GM18507 (cell line): ENCODE measurements at places on chromosomes 3 and 15.

DNA sequence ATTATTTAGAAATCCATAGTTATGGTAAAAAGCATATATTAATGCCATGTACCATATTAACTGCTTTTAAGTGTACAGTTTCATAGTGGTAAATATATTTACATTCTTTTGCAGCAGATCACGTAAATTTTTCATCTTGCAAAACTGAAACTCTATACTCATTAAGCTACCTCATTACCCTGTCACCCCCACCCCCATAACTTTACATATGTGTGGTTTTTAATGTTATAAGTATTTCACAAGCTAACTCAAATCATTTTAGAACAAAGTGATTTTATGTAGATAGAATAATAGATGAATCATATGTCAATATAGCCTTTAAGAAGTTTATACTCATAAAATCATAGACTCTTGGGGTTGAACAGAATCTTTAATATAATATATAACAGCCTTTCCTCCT lies 7.1 kb upstream of the TP63 start:
- no peak for DNase-seq

DNA sequence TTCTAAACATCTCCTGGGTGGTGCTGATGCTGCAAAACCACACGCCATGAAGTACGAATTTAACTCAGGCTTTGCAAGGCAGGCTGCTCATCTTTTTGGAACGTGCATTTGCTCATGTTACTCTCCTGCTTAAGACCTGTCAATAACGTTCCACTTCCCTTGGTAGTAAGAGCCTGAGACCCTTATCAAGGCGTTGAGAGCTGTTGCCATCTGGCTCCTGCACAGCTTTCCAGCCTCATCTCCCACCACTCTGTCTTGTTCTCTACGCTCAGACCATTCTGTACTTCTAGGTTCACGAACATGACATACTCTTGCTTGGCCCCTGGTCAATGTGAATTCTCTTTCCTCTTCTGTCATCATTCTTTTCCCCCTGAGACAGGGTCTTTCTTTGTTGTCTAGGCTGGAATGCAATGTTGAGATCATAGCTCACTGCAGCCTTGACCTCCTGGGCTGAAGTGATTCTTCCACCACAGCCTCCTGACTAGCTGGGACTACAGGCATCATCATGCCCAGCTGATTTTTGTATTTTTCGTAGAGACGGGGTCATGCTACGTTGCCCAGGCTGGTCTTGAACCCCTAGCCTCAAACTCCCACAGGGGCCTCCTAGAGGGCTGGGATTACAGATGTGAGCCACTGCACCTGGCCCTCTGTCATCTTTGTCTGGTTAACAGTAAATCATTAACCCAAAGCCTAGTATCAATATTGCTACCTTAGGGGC lies 202.8 kb downstream of the CADPS start:
- DNase-seq: no peak

DNA sequence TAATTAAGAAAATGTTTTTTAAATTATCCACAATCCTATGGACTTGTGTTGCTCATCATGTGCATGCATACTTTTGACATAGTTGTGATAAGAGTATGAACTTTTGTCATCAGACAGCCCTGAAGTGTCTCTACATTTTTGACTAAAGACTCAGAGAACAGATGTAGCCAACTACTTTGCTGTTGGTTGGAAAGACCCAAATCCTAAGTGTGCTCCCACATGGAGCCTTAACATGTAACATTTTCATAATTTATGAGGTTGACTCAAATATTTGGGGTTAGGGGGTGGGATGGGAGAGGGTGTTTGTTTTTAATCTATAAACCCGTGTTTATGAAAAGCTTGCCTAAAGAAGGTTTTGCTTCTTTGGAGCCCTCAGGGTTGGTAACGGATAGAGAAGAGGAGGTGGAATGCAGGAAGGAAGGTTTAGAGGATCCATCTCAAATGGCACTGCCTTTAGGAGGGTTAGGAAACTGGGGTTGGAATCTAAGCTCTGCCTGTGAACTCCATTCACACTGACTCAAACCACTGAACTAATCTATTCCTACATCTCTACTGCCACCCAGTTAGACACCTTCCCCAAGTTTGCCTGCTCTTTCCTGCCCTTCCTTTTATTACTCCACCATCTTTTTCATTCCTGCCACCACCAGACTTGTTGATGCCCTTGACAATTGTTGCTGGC lies 3.7 kb downstream of the BOC start:
- DNase-seq: no peak

GRCh38 chr3:70840106-70840870 lies 527.9 kb upstream of the MDFIC2 start:
- DNase-seq: no peak

- DNase-seq: no peak
Measured at GRCh38 chr15:61907753-61908086, 152.5 kb downstream of the VPS13C start.

GRCh38 chr3:68072062-68072461 lies 417.6 kb upstream of the SUCLG2 start:
- DNase-seq: no peak

DNA sequence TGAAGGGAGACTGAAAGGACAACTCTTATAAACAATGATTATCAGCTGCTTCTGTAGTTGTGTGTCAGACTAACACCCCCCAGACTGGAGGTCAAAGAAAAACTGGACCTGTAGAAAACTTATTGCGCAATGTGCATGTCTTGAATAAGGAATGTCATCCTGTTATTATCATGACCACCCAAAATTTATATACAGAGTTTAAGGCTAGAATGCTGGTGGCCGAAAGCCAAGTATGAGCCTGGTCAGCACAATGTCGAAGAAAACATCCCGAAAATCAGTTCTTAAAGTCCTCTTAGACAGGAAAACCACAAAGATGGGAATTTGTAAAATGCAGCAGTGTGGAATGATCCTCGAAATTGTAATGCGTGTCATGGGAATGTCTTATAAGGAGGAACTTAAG lies 29.3 kb downstream of the RFTN1 start:
- DNase-seq: no peak

- no peak for DNase-seq
Measured at GRCh38 chr15:65873256-65873655, 4.0 kb downstream of the RAB11A start.

- DNase-seq: no peak
Measured at GRCh38 chr15:41881550-41881919, 12.3 kb downstream of the SPTBN5 start.

DNA sequence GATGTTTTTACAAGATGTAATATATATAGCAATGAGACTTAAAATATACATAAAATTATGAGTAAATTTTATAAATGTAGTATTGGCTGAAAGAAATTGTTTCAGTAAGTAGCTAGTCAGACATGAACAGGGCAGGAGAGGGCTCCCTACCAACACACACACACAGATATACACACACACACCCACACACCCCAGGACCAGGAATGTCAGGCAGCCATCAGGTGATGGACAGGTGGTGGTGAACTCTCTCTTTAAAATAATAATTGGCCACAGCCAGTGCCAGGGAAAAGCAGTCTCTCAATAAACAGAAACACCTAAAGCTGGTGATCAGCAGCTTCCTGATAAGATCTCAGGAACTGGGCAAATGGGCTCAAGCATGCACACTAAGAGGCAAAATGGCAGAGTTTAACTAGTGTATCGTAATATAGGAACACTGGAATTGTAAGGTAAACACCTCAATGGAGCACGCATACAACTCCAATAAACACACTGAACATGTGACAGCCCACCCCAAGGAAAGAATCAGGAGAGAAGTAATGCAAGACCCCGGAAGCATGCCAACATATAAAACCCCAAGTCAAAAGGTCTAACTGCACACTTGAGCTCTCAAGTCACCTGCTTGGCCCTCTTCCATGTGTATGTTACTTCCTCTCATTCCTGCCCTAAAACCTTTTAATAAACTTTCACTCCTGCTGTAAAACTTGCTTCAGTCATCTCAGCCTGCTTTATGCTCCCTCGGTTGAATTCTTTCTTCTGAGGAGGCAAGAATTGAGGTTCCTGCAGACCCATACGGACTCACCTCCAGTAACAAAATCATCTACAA lies 1034.1 kb upstream of the SEMA6D start:
- no peak for DNase-seq

DNA sequence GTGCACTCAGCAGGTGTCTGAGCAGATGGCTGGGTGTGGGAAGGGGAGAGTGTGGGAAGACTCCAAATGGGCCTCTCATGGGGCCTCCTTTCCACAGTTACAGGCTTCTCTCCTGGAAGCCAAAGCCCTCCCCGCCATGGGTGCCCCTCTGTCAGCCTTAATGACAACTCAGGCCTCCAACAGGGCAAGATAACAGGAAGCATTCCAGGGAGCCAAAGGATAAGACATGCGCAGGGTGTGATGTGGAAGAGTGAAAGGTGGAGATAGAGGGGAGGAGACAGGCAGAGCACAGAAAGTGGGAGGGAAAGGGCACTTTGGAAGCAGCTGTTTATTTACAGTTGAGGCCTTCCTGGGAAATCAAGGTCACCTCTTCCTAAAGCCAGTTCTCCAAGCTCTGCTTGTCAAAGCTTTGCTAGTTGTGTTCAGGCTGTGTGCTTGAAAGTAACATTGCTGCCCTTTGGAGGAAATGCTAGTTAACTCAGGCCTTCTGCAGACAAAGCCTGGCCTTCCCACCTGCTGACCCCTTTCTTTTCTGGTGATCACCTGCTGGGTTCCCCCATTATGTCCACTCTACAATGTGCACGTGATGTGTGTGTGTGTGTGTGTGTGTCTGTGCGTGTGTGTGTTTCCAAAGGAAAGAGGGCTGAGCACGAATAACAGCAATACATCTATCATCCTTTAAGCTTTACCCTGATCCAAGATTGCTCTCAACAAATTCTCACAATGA lies 35.2 kb upstream of the SMAD3 start:
- DNase-seq: no peak

DNA sequence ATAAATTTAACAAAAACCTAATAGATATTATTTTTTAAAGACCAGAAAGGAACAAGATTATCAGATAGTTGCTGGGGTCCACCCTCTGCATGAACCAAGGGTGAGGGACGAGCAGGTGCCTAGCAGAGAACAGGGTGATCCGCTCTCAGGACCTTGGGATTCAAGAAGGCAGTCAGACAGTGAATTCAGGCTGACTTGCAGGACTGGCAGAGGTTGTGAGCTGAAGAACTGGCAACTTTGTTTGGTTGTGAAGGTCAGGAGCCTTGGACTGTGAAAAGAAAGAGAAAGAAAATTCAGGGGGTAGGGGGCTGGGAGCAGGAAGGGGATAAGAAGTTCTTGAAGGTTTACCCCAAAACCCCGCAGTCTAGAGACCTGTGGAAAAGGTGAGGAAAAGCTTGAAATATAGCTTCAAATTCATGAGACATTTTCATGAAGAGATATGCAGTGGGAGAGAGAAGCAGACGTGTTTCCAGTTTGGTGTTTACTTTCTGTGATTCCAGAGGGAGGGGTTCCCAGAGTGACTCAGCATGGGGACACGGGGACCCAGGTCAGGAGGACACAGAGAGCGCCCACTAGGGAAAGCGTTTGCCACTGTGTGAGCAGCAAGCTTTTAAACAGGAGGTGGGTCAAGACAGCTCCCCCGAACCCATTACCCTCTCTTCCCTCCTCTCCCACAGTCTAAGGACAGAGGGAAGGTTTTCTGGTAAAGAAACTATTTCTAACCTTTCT lies 217.2 kb upstream of the UMPS start:
- no peak for DNase-seq

DNA sequence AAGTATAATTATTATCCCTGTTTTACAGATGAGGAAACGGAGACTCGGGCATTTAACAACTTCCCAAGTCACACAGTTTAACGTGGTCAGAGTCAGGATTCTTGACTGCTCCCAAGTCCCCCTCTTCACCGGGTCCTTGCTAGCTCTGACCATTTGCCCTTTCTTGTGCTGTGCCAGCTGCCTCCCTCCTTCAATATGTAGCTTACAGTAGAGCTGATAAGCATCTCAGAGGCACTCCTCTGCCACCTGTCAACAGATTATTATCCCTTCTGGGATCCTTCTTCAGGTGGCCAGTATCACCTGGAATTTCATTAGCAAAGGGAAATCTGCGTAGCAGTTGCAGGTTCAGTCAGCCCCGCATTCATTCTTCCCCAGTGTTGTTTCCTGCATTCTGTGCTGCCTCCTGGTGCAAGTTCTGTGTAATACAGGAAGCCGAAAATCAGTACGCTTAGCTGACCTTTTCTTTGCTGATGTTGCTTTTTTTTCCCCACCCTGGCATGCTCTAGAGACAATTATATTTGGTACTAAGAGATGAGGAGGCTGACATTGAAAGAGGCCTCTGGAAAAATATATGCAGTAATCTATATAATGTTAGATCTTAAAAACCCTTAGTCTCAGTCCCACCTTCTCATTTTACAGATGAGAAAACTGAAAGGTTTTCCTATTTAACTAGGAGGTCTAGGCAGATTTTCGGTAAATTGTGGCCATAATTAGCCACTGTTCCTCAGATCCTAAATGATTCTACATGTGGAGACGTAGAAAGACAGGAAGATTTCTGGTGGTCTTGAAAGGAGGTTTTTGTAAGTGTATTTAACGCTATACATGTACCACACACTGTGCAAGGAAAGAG lies 24.8 kb downstream of the TMOD2 start:
- DNase-seq: no peak

DNA sequence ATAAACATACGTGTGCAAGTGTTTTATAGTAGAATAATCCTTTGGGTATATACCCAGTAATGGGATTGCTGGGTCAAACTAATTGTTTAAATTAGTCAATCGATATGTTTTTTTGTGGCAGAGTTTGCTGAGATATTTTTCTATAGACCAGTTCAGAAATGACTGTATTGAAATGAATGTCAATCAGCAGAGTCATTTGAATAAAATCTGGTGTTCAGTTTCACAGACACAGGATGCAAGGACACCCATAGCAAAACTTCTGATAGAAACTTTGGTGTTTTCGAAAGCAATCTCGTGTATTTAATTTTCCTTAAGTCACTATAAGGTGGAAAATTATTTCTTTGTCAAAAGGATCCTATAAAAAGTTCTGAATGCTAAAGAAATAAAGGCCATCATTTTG lies 434.4 kb downstream of the RAP2B start:
- DNase-seq: no peak

GRCh38 chr3:122146466-122146865 lies 37.0 kb upstream of the CASR start:
- DNase-seq: no peak

DNA sequence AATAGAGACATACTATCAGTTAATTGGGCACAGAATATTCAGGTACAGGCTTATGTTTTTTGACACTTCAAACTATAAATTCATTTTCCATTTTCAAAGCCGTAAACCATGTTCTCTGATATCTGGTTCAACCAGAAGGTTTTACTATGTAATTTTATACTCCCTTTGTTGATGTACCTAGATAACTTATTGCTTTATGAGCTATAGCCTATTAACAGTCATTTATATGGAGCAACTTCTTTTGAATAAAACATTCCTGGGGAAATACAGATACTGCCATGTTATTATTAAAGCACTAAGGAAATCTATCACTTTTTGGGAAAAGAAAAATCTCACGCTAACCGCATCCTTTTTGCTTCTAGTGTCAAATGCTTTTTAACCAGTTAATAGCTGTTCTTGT lies 505.6 kb downstream of the PYDC2 start:
- DNase-seq: no peak
